ENCODE measurements at places on chromosomes 4 and X.

DNA sequence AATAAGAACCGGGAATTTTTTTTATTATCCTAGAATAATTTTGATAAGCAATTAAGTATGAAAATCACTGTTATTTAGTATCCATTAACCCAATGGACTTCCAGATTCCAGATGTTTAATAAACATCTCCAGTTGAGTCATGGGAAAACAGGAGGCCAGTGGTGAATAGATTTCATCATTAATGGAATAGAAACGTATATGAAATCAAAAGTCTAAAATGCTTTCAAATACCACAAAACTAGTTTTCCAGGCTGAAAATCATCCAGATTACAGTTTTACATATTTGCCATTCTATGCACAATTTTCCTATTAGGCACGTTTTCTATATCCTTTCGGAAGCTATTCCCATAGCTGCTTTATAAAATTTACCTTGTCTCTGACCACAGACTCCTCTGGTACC, 35.0 kb downstream of the IRF2 start:
- DNase-seq = no peak

- no peak for DNase-seq
These were observed 8.7 kb downstream of the GAB1 start for GRCh38 chr4:143345356-143345755.

GRCh38 chr4:15402974-15403373, 24.9 kb upstream of the C1QTNF7 start:
- DNase-seq = no peak

DNA sequence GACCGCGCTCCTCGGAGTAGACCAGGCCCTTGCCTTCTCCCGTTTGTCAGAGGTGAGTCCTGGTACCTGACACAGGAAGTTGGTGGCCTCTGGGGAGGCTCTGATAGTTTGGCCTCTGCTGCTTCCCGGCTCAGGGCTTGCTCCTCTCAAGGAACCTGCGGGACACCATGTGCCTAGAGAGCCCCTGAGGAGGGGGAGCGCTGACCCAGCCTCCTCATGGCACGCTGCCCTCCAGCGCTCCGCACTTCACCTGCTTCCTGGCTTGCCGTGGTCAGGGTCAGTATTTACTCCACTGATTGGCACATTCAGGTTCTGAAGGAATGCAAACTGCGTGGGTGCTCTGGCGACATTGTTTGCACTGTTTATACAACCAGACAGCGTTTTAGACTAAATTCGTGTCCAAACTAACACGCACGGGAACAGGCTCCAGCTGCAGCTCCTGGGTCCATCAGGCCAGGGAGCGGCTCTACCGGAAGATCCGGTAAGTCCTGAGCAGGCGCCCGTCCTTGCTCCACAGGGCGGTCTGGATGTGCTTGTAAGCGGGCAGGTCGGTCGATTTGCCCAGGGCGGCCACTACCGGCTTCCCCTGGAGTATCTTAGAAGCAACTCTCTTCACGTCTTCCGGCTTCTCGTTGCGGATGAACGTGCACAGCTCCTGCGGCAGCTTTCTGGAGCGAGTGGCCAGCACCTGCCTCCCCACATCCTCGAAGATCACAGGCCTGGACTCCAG, 121.6 kb upstream of the GRID2 start:
- no peak for DNase-seq

- DNase-seq = no peak
These were observed 443.6 kb upstream of the PITX2 start for GRCh38 chr4:111066447-111066846.

- no peak for DNase-seq
These were observed 738.6 kb upstream of the GRIA3 start for GRCh38 chrX:122445466-122445865.

GRCh38 chr4:88706574-88706973, 8.9 kb upstream of the NAP1L5 start:
- peak; percentile 19 for DNase-seq

- no peak for DNase-seq
These were observed 357 bp upstream of the ETNPPL start for GRCh38 chr4:108763226-108763593.

DNA sequence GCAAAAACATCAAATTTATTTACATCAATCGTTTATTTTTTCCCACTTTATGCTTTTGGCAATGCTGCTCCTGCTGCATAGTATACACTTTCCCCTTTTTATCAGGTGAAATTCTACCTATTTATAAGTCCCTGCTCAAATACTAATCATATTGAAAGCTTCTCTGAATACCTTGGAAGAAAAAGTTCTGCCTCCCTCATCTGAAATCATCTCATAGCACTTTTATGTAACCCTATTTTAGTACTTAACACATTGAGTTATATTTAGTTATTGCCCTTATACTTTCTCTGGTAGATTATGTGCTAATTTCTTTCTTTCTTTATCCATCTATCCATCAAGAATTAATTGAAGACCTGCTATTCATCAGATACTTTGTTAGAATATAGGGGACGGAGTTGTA, 1.1 kb upstream of the WDR17 start:
- no peak for DNase-seq

DNA sequence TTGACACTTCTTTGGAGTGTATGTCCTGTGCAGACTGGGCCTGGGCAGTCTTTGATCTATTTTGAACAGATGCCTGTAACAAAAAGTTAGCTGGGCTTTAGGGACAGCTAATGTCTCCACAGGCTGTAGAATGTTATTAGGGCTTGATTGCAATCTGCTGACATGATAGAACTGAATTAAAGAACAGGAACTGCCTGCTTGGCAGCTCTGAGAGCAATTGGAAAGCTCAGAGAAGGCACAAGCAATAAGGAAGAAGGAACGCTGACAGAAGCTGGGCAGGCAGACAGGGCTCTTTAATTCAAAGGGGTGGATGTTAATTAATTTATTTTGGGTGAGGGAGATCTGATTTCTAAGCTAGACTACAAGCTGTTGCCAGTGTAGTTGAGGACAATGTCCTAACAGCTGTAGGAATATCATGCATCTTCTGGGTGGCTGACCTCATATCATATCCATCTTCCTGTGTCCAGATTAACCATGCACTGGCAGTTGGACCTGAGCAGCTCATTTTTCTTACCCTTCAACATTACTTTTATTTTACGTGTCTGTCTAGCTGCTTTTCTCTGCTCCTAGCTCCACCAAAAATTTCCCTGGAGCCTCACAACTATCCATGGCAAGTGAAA, 20.7 kb upstream of the GRXCR1 start:
- no peak for DNase-seq

- peak; percentile 54 for DNase-seq
These were observed 745 bp downstream of the SLC39A8 start for GRCh38 chr4:102344520-102344953.

DNA sequence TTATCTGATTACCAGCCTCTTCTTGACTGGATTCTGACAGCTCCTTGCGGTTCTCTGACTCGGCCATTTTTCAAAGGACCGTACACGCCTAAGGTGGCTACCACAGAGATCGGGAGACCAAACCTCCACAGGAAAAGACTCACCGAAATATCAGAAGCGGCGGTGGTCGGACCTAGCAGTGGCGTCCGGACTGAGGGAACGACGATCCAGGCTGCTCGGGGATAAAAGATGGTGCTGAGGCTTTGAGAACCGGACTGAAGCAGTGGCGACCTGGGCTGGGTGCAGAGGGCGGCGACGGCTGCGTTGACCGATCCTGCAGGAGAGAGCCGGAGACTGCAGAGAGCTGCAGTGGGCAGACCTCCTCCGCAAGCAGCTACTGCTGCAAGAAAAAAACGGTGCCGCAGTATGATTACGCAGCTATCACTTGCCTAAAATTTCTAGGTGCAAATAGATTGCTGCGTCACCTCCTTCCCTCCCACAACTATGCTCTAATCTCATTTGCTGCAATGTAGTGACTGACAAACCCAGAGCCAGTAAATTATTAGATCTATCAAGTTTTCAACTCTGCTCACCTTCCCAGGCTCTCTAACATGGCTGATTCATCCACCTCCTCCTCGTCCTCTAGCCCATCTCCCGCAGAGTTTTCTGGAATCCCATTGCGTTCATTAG, at the start of gene NAP1L2:
Gene NAP1L2, minus strand, starts transcription at position 426 of the 669 bp plus-strand sequence. Its CDS starts 359 bp downstream, at position 67.
- DNase-seq = peak; percentile 70

DNA sequence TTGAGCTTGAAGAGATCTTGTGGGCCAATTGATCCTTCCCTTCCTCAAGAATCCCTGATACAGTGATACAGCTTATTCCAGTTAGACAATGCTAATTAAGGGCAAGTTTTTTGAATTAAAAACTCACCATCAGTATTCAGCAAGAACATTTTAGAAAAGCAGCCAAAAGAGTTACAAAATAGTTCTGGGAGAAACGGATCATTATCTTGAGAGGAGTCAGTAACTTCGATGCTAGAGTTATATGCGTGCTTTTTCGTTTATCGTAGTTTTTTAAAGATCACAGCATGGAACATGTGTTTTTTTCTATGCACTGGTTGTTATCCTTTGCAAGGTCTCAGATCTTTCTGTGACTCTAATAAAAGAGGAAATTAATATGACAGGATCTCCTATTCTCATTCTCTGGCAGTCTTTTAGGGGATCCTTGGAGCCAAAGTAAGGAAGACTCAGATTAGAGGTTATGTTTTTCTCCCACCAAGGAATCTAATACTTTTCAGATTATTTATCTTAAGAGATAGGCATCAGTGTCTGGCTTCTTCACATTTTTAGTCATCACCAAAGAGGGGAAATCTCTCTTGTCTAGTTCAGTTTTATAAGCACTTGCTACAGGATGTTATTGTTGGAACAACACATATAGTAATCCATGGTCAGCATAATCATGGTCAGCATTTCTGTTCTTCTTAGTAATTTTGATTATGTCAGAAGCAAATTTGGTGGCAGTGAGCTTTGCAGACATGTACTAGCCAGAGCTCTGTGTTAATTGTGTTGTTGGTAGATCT, 109.7 kb downstream of the PDLIM5 start:
- DNase-seq = peak; percentile 28

GRCh38 chr4:7328913-7329638, 105.7 kb downstream of the PSAPL1 start:
- DNase-seq = peak; percentile 91

- DNase-seq = peak; percentile 55
These were observed at the start of gene ARMCX4 for GRCh38 chrX:101485212-101485949. Gene ARMCX4 (plus strand): TSS chrX:101485456. CDS start chrX:101488590, 3,134 bp downstream.

DNA sequence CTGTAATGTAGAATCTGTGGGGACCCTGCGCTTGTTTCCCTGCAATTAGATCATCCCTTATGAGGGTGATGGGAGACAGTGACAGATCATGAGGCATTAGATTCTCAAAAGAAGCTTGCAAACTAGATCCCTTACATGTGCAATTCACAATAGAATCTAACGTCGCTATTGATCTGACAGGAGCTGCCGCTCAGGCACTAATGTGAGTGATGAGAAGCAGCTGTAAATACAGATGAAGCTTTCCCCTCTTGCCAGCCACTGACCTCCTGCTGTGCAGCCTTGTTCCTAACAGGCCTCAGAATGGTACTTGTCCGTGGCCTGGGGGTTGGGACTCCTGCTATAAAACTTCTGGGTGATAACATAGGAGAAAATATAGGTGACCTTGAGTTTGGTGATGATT, 1076.8 kb downstream of the PDHA2 start:
- DNase-seq = no peak

GRCh38 chr4:187283201-187283955, 559.7 kb upstream of the FAT1 start:
- no peak for DNase-seq

DNA sequence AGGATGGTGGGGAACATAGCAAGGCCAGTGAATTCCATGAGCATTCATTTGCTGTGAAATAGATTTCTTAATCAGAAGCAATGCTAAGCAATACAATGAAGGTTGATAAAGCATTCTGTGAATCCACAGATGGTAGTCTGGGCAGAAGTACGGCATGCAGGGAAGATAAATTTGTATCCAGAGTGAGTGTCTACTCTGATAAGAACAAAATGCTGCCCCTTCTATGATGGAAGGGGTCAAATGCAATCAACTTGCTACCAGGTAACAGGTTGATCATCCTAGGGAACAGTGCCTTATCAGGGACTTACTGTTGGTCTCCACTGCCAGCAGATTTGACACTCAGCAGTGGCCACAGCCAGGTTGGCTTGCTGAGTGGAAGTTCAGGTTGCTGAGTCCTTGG, 189.4 kb downstream of the MAB21L2 start:
- DNase-seq = no peak

DNA sequence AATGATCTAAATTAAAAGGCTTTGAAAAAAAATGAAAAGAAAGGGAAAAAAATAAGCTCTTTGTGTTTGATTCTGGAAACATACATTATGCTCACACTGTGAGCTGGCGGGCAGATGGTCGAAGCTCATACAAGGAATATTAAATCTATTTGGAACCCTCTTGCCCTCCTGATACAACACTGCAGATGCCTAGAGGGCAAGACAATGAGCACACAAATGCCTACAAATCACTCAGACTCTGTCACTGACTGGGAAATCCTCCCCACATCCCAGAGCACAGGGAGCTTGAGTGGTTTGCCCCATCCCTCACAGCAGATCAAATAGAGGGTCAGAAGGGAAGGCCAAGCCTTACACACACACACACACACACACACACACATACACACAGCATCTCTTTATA, 320.4 kb downstream of the HNRNPD start:
- DNase-seq = no peak

DNA sequence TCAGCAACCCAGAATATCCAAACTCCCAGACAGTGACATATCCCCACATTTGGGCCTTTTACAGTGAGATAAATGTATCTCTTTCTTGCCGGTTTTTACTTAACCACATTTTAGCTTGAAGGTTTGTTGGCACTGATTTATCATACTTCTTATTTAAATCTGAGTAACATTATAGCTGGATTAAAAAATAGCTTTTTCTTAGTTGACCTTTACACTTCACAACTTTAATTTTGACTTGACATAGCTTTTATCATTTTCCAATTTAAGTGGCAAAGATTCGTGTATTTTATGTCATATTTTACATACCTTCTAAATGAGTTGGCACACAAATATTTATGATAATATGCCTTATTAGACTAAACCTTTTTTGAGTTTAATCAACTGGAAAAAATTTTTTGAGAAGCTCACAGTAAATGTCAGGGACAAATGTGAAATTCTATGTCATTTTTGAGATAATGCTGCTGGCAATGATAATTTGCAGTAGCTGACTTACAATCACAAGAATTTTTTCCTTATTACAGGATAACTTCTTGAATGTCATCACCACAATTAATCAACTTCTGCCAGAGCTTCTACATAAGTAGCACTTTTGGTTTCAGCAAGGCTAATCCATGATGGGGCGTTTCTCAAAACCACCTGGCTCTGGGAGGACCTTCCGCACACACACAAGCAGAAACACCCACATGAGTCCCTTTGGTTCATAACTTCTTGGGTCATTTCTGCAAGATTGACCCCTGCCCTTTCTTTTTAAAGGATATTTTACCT, 80.3 kb downstream of the SYTL5 start:
- DNase-seq = no peak

- peak; percentile 11 for DNase-seq
These were observed 134.3 kb downstream of the GUCY2F start for GRCh38 chrX:109347632-109348031.

GRCh38 chr4:116501954-116502353, 583.4 kb downstream of the TRAM1L1 start:
- DNase-seq = peak; percentile 20

DNA sequence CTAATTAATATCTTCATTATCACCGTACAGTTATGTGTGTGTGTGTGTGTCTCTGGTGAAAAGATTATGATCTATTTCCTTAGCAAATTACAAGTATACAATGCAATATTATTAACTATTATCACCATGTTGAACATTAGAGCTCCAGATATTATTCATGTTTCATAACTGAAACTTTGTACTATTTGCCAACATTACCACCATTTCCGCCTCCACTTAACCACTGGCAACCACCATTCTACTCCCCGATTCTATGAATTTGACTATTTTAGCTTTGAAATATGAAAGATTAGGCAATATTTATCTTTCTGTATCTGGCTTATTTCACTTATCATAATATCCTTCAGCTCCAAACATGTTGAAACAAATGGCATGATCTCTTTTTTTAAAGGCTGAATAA, 717.9 kb downstream of the ARAP2 start:
- no peak for DNase-seq
